T-helper 17 cell (primary cell): ENCODE measurements at places on chromosomes 13 and 19. TPM values are rescaled to one million over a fixed set of nuclear protein-coding genes. Genes with fewer than 3 reads are reported as not detected.

ADAMTSL5 gene
- 2.9 TPM for total RNA-seq

COL4A2 gene
- 1.9 TPM for total RNA-seq

C19orf53 gene
- total RNA-seq = 73.0 TPM

COL5A3 gene
- total RNA-seq = 52.1 TPM

CRLF1 gene
- not detected for total RNA-seq

DNA sequence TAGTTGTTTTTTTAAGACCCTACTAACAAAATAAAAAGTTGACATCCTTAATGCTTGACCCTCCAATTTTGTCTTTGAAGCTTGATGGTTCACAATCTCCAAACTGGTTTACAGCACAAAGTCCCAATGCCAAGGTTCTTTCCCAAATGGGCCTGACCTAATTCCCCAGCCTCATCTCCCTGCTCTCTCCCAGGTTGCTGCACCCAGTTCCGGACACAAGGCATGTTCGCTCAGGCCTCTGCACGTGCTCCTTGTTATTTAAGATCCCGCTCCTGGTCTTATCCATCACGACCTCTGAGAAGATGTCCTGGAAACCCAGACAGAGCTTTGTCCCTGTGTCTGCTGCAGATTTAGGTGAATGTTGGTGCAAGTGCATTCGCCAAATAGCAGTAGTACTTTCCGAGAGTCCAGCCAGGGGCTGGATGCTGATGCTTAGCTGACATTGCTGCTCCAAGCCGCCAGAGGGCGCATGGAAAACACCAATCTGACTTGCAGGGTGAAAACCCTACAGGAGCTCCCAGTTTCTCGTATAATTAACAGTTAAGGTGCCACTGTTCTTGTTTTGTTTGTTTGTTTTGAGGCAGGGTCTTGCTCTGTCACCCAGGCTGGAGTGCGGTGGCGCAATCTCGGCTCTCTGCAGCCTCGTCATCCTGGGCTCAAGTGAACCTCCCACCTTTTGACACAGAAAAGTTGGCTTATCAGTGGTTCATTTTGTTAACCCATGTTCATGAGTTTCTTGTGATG lies 18.5 kb downstream of the LYPD3 start:
- peak; percentile 67 for DNase-seq

- DNase-seq = no peak
Observed at GRCh38 chr13:44758630-44759383, 182.7 kb upstream of the TSC22D1 start.

DNA sequence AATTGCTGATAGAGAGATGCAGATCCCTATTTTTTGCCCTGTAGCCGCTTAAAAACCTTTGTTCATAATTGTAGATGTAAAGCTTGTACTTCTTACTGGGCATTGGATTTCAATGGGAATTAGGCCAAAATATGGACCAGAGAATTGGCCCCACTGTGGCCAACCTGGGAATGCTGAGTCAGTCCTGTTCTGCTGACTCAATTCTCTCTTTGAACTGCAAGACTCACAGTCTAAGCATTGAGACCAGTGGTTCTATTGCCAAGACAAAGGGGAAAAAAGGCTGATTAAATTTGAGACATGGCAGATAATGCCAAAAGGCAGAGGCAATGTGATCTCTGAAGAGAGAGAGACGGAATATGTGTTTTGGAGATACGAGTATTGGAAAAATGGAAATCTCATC lies 72.5 kb upstream of the UBL3 start:
- no peak for DNase-seq

DNA sequence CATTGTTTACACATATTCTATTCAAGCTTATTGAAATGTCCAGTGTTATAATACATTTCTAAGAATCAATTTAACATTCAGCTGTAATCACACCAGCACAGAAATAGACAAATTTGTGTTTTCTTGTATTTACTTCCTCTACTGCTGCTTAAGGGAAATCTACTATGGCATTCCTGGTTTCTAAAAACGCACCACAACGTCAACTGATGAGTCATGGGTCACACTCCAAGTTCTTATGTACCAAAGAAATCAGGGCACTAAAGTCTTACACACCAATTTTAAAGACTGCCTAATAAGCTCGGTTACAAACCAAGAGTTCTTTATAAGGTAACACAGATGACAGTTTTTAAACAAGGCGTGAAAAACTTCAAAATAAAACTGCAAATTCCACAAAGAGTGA lies 13.2 kb downstream of the LNX2 start:
- no peak for DNase-seq

GRCh38 chr19:18385359-18385674 lies 641 bp upstream of the GDF15 start:
- DNase-seq = no peak
